Kidney capillary endothelial cell (primary cell): ENCODE measurements at places on chromosomes 7 and 10.

GRCh38 chr7:103781409-103781808 lies 208.0 kb downstream of the RELN start:
- DNase-seq = no peak

- no peak for DNase-seq
These were observed 131.3 kb downstream of the INHBA start for GRCh38 chr7:41571573-41571972.

DNA sequence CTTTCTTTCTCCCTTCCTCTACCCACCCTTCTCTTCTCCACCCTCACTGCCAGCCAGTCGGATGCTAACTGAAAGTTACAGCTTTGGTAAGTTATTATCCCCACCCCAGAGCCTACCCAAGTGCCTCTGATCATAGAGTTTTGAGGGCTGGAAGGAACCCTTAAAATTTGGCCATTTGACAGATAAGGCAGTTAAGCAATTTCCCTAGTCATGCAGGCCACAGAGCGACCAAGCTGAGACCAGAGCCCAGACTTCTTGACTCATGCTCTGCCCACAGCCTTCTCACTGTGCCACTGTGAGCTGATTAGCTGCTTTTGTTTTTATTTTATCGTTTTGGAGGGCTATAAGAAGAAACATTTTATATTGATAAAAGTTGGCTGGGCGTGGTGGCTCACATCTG lies 17.2 kb downstream of the SAP25 start:
- no peak for DNase-seq

GRCh38 chr10:103918053-103918846 lies at the start of gene STN1:
Gene STN1 (minus strand): TSS chr10:103918184. CDS start chr10:103917594, 590 bp downstream.
- peak; percentile 97 for DNase-seq

GRCh38 chr7:98284335-98285036 lies 3.0 kb downstream of the BRI3 start:
- DNase-seq = peak; percentile 93

- no peak for DNase-seq
These were observed 94.7 kb upstream of the FERD3L start for GRCh38 chr7:19239951-19240350.

GRCh38 chr10:31304291-31304970 lies 14.6 kb upstream of the ZEB1 start:
- DNase-seq = no peak

- DNase-seq = no peak
These were observed 159.8 kb downstream of the FOXP2 start for GRCh38 chr7:114574384-114574783.

- no peak for DNase-seq
These were observed 899.1 kb upstream of the AUTS2 start for GRCh38 chr7:68699090-68699711.

DNA sequence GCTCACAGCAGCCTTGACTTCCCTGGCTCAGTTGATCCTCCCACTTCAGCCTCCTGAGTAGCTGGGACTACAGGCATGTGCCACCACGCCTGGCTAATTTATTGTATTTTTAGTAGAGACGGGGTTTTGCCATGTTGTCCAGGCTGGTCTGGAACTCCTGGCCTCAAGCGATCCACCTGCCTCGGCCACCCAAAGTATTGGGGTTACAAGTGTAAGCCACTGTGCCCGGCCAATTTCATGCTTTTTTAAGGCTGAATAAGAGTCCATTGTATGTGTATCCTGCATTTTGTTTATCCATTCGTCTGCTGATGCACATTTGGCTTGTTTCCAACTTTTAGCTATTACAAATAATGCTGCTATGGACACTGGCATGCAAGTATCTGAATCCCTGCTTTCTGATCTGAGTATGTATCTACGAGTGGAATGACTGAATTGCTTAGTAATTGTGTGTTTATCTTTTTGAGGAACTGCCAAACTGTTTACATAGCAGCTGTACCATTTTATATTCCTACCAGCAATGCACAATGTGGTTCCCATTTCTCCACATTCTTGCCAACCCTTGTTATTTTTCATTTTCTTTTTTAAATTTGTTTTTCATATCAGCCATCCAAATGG lies 37.3 kb upstream of the TPST1 start:
- peak; percentile 27 for DNase-seq

GRCh38 chr7:104903846-104904245 lies 110.2 kb upstream of the KMT2E start:
- DNase-seq = no peak

DNA sequence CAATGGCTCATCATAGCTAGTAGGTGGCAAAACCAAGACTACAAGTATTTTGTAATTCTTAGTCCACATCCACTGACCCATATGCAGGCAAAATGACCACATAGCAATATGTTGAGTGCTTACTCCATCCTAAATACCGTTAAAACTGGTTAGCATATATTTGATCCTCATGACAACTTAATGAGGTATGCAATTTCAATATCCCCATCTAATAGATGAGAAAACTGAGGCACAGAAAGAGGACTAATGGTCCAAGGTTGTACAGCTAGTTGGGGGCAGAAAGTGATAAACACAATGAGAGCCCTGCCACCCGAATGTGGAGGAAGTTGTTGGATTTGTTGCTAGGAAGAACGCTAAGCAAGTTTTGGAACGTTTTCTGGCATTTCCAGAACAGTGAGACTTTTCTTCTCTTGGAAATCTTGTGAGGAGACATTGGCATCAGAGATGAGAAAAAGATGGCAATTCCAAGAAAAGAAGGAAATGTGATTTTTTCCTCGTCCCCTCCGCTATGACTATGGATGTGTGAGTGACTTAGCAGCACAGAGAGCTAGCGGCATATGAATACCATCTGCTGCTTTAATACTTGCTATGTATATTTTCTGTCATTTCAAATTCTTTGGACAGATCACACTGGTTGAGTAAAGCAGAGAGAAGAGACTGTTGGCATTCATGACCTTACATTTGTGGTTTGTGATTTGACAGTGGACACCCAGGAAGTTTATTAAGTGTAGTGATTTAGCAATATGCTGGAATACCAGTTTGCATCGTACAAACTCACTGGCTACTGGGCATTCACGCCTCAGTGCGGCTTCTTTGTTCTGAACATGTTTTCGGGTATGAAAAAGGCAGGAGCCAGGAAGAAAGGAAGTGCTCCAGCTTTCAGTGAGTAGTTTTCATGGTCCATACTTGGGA lies 51.5 kb downstream of the NRCAM start:
- DNase-seq = no peak

GRCh38 chr7:101903515-101903868 lies 86.1 kb downstream of the CUX1 start:
- no peak for DNase-seq

DNA sequence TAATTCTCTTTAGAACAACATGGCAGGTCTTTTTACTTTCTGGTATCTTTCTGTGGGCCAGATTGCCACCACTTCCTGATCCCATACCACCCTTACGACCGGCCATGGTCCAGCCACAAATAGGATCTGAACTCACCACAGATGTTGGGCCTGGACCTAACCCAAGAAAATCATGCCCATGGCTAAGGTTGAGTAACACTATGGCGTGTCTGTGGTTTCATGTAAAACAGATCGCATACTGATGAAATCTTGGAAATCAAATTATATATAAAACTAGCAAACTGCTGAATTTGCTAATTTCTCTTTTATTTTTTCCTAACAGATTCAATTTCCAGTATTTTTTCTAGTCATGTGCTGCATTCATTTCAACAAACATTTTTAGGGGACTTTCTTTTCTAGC lies 77.2 kb downstream of the CH25H start:
- no peak for DNase-seq

- no peak for DNase-seq
These were observed 398.8 kb upstream of the KLF6 start for GRCh38 chr10:4183761-4184261.

GRCh38 chr7:155983176-155983815 lies 171.0 kb upstream of the SHH start:
- no peak for DNase-seq

GRCh38 chr7:70006261-70006920 lies 408.1 kb downstream of the AUTS2 start:
- DNase-seq = no peak

DNA sequence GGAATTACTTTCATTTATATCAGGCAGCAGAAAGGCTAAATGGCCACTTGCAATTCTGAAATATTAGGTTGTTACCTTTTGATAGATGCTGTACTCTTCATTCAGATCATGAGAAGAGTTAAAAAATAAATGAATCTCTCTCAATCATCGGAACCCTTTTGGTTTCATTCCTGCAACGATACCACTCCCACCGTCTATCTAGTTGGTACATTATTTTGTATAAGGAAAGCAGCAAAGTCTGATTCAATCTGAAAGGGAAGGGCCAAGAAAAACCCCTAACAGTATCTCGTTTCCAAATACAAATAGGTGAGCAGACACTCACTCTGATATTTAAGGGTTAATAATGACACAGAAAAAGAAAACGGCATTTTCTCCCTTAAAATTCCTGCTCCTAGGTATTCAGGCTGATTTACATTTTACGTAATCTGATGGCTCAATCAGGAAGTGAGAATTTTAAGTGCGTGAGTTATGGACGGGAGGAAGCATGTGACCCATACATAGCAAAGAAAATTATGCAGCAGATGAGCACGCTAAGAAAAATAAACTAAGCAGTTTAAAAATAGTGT lies 209.4 kb upstream of the KLF14 start:
- no peak for DNase-seq

DNA sequence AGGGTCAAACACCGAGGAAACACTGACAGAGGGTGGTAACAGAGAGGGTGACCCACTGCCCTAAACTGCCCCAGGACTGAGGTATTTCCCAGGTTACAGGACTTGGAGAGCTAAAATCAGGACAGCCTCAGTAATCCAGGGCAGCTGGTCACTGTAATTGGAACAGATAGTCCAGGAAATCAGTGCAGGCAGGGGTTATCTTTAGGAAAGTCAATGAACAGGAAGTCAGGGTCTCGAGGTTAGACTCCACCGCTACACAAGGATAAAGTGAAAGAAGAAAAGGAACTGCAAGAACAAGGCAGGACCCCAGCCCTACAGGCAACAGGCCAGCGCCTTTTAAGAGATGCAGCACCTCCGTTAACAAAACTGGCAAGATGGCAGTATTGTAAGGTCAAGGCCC lies 61.1 kb downstream of the CAV1 start:
- no peak for DNase-seq

- DNase-seq = no peak
These were observed 68.0 kb downstream of the CAMK1D start for GRCh38 chr10:12417331-12417730.

DNA sequence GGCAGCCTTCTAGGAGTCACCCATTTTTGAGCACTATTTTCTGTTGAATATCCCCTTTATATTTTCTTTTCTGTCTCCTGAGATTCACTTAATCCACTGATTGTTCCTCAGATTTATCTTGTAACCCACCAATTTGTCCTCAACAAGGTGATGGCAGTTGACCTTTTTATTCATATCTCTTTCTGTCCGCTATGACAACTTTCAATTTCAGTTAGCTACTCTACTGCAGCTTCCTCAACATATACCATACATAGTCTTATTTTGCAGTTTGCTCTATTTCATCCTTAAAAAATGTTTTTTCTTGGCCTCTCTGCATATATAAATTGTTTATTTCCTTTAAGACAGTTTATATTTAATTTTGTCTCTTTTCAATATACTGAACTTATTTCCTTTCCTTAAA lies 101.3 kb downstream of the THSD7A start:
- DNase-seq = no peak

GRCh38 chr7:22108151-22108845 lies 162.6 kb upstream of the CDCA7L start:
- no peak for DNase-seq

GRCh38 chr10:76353237-76353851 lies 921.9 kb downstream of the LRMDA start:
- DNase-seq = no peak

GRCh38 chr7:151244841-151245346 lies 3.6 kb downstream of the SMARCD3 start:
- no peak for DNase-seq

GRCh38 chr7:35012160-35012559 lies 25.1 kb downstream of the DPY19L1 start:
- no peak for DNase-seq

- DNase-seq = no peak
These were observed 42.5 kb upstream of the INPP5A start for GRCh38 chr10:132494866-132495630.

GRCh38 chr10:118383699-118384098 lies 41.6 kb upstream of the FAM204A start:
- DNase-seq = no peak

DNA sequence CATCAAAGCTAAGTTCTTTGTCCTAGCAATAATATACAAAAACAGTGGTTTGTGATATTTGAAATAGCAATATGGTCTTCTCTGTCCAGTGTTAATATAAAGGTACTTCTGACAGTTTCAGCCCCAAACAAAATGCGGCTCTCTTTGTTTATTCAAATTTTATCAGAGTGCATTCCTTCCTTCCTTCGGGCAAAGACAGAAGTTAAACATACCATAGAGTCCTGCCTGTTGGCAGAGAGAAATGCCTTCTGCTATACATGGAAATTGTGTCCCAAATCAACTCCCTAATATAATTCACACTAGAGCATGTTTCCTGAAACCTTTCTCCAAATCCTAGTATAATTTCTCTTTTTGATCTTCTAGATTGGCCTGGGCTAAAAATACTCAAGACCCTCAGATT lies 21.2 kb upstream of the ATE1 start:
- DNase-seq = no peak

DNA sequence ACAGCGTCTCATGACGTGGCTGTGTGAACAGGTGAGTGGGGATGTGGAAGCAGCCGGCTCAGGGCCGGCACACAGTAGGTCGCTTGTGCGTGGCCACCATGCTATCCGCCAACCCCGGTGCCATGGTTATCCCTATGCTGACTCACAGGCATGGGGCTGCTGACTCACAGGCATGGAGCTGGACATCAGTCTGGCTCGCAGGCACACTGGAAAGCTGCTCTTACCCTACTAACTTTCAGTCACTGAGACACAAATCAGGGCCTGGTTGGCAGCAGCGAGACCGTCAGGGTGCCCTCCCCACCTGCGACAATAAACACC lies 341.9 kb downstream of the PTPRN2 start:
- DNase-seq = no peak

DNA sequence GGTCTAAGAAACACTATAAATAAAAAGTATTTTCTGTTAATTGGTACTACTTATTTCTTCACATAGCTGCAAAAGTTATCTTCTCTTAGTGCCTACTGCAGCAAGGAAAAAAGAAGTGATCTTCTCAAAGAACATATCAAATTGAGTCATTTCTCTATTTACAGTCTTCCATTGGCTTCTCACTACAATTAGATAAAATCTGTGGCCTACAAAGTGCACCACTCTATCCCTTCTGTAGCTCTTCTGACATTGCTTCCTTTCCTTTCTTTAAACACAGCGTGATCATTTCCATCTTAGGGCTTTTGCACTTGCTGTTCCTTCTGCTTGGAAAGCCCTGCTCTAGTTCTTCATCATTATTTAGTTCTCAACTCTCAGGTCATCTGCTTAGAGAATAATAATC lies 44.7 kb downstream of the MXI1 start:
- no peak for DNase-seq
